ENCODE measurements at places on chromosomes 6 and 20. TPM values are rescaled to one million over a fixed set of nuclear protein-coding genes. Genes with fewer than 3 reads are reported as not detected.

DNA sequence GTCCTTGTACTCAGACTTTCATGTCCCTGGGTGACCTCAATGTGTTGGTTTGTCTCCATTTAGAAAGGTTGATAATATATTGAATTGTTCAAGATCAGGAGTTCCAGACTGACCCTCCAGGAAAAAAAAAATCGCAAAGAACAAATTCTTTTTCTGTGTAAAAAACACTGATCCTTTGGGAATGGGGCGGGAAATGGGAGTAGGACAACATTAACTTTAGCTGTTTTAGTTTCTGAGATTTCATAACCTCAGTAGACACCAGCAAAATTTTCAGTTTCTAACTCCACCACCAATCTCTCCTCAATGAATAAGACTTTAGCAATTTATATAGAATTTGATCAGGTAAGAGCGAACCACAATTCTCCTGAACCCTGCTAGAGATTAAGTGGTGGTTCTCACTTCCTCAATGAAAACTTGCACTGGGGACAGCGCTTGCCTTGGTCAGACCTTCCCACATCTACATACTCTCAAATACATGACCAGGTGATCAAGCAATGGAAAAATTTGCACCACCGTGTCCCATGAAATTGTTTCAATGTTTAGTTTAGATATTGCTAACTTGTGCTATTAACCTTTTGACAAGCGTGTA lies 231.2 kb upstream of the PLN start:
- no peaks in the 10 kb centered on the region for H3K36me3 ChIP-seq
- no peak overlapping the region for H3K27ac ChIP-seq
- no peaks in the 10 kb centered on the region for H3K27me3 ChIP-seq
- H3K4me1 ChIP-seq = no peaks in the 10 kb centered on the region

DNA sequence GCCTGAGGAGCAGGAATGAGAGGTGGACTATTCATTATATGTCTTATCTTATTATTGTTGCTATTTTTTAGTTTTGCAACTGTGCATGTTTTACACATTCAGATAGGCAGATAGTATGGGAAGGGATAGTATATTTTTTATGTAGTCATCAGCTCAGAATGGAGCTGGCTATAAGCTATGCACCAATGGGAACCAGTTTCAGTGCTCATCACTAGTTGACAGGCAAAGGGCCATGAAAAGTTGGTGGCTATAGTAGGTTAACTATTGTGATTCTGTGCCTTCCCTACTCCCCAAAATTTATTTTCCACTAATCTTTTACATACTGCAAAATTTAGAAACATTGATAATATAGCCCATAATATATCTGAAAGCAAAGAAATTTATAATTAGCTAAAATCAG lies 5.3 kb upstream of the UBD start:
- H3K27me3 ChIP-seq = peaks cover 4% of the 10 kb centered on the region
- H3K27ac ChIP-seq = no peak overlapping the region
- DNase-seq = no peak
- H3K4me3 ChIP-seq = no peak overlapping the region
- H3K36me3 ChIP-seq = no peaks in the 10 kb centered on the region
- H3K4me1 ChIP-seq = no peaks in the 10 kb centered on the region

GRCh38 chr6:11462742-11463397 lies 74.7 kb upstream of the TMEM170B start:
- DNase-seq = no peak
- no peaks in the 10 kb centered on the region for H3K4me1 ChIP-seq
- no peaks in the 10 kb centered on the region for H3K36me3 ChIP-seq
- no peak overlapping the region for H3K27ac ChIP-seq
- no peak overlapping the region for H3K4me3 ChIP-seq

DNA sequence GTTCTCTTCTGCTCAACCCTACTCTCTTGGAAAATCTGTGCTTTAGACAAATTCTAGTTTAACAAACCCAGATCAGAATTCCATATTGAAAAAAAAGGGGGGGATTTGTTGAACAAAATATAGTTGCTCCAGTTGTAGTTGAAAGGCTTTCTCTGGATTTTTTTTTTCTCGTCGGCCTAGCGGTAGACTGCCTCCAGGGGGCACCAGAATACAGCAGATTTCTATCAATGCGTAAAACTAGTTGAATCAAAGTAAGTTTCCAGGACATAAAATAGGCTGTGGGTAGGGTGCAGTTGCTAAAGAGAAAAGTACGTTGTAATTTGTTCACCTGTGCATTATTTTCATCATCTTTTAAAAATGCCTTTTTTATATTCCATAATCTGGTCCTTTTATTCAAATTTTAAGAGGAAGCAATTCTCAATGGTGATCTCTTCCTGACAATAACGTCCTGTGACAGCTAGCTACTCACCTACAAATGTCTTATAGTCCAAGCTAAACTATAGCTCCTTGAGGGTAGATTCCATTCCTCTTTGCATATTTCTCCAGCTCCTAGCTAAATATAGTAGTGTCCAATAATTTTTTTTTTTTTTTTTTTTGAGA lies 105.4 kb downstream of the PERP start:
- H3K4me3 ChIP-seq = no peak overlapping the region
- H3K4me1 ChIP-seq = no peaks in the 10 kb centered on the region
- DNase-seq = peak; percentile 70
- H3K27ac ChIP-seq = no peak overlapping the region

DNA sequence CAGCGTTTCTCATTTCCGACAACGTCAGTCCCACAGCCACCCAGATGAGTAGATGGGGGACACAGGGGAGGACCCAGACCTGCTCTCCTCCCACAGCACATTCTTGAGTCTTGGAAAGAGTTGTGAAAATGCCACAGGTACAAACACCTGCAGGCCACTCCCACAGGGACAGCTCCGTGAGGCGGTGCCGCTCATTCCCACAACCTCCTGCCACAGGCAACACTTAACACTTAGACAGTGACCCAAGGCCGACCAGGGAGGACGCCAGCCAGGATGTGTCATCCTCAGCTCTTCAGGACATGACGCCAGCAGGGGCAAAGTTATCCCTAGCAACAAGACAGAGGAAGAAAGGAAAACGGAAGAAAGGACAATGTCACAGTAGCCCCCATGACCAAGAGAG lies 22.9 kb upstream of the HLA-B start:
- peak; percentile 38 for DNase-seq
- no peaks in the 10 kb centered on the region for H3K36me3 ChIP-seq
- 0 out of 2 replicates have a peak, but pooled peaks cover 8% of the 10 kb centered on the region for H3K27me3 ChIP-seq
- no peak overlapping the region for H3K4me3 ChIP-seq

DNA sequence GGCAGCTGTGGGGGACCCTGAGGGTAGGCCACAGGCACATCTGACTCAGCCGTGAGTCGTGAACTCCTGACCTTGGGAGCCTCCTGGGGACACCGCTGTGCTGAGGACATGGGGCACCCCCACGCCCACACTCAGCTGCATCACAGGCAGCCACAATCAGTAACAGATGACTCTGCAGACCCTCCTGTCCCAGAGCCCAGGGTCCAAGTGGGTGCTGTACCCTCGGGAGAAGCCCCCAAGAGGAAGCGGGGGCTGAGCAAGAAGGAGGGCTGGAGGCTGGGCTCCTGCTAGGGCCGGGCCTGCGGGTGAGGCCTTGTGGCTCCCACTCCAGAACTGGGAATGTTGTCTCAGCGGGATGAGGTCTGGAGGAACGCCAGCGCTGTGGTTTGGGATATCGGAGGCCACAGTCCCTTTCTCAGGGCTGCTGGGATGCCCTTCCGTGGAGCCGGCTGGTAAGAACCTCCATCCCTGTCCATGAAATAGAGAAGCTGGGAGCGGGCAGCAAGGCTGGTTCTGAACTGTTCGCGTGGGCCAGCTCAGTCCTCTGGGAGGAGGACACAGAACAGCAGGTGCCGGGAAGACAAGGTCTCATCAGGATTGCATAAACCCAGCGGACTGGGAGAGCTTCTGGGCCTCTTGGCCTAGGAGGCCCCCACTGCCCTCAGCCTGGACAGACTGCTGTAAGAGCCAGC lies 3.1 kb upstream of the LAMA5 start:
- H3K36me3 ChIP-seq = no peaks in the 10 kb centered on the region
- H3K27me3 ChIP-seq = peaks cover 9% of the 10 kb centered on the region
- DNase-seq = peak; percentile 65

DNA sequence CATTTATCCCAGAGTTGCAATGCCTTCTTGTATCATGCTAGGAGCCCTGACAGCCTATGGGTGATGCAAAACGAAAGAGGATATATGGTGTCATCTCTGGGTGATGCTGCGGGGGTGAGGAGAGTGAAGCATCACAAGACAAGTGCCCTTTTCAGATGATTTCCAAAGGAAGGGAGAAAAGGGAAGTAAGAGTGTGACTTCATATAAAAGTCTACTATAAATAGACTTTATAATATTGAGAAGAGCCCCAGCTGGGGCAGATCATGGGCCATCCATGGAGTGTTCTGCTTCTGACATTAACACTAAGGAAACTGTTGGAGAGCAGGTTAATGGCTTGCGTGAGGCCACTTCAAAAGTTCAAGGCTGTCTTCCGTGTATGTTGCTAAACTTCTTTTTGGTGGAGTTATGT lies 4.4 kb downstream of the CD83 start:
- H3K27ac ChIP-seq = no peak overlapping the region
- H3K36me3 ChIP-seq = no peaks in the 10 kb centered on the region
- H3K4me1 ChIP-seq = peaks cover 9% of the 10 kb centered on the region

Gene KCNK15
- 5.7 TPM for polyA plus RNA-seq

Measured in GM23248 (cell line).